Naive thymus-derived CD4-positive, alpha-beta T cell (primary cell): ENCODE measurements at places on chromosomes 4 and X.

DNA sequence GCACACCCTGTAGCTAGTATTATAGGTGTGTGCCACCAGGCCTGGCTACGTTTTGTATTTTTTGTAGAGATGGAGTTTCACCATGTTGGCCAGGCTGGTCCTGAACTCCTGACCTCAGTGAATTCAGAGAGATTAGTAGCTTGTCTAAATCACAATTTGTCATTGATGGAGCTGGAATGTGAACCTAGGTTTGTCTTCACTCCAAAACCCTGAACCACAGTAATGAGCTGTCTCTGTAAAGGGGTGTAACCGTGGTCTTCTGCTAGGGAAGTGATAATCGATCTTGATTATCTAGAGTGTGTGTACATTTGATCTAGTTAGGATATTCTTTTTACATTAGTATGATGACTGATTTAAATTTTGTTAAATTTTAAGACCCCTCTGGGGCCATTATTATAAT, 8.3 kb downstream of the ARHGAP10 start:
- DNase-seq = no peak

DNA sequence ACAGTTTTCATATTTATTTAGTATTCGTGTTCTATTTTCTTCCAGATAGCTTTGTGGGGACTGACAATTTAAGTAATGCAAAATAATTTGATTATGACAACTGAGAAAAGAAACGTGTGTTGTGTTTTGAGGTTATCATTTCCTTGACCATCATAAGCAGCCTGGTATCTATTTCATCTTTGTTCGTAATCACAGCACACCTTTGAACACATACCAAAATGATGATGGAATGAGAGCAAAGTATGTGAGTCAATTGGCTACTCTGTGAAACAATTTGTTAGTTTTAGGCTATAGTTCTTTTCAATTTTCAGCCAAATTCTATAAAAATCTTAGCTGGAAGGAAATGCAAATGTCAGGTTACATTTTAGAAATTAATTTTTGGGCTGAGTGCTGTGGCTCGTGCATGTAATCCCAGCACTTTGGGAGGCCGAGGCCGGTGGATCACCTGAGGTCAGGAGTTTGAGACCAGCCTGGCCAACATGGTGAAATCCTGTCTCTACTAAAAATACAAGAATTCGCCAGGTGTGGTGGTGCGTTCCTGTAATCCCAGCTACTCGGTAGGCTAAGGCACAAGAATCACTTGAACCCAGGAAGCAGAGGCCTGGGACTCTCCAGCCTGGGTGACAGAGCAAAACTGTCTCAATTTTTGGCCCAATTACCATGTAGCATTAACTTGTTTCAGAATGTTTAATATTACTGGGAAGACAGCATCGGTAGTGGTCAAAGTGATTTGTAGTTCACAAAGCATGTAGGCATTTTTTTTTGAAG, 1.1 kb upstream of the DUSP21 start:
- no peak for DNase-seq

DNA sequence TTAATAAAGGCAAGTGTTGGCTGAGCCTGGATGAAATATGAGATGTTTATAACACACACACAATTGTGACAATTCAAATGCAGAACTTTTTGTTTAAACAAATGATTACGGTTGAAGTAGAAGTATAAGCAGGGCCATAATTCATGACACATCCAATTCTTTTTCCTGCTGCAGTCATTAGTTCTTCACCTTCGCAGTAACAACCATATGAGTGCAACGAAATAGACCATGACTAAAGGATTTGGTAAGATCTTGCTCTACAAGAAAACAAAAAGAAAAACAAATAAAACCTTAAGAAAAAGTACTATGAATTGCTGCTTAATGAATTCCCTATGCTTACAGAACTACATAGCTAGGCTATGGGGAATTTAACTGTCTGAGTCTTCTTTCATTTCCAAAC, 13.9 kb upstream of the BMPR1B start:
- DNase-seq = no peak

DNA sequence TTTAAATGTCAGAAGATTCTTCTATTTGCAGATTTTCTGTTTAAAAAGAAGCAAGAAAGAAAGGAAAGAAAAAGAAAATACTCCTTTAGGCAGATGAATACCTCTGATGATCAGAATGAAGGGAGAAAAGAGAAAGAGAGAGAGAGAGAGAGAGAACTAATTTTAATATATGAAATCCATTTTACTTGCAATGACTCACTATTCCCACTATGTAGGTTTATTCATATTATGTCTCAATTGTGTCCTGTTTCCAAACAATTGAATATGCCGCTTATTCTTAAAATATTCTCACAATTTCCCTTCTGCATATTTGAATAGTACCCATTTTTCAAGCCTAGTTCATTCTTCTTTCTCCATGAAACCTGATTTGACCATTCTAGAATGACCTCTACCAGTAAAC, 11.7 kb downstream of the MEPE start:
- no peak for DNase-seq

DNA sequence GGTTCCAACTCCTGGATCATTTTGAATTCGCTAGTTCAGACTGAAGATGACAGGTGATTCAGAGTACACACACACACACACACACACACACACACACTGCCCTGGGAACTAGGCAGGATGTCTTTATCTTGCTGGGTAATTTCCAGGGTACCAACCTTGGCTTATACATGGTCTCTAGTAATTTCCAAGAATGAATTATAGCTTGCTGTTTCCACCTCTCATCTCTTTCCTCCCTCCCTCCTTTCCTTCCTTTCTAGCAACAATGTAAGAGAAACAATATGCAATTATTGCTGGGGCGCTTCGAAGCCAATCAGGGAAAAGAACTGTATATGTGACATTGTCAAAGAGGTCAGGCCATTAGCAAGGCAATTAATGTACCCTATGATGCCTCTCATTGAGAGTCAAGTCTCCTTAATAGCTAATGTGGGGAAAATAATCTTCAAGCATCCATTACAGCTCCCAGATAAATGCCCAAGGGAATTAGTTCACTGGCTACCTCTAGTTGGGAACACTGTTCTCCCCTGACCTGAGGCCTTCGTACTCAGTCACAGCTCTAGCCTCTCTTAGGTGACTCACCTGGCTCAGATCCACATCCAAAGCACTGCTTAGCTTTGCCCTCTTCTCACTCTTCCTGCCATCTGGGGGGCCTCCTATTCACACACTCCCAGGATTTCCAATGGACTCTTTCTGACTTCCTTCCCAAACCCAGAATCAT, 311.5 kb downstream of the PPP1R2C start:
- DNase-seq = no peak

DNA sequence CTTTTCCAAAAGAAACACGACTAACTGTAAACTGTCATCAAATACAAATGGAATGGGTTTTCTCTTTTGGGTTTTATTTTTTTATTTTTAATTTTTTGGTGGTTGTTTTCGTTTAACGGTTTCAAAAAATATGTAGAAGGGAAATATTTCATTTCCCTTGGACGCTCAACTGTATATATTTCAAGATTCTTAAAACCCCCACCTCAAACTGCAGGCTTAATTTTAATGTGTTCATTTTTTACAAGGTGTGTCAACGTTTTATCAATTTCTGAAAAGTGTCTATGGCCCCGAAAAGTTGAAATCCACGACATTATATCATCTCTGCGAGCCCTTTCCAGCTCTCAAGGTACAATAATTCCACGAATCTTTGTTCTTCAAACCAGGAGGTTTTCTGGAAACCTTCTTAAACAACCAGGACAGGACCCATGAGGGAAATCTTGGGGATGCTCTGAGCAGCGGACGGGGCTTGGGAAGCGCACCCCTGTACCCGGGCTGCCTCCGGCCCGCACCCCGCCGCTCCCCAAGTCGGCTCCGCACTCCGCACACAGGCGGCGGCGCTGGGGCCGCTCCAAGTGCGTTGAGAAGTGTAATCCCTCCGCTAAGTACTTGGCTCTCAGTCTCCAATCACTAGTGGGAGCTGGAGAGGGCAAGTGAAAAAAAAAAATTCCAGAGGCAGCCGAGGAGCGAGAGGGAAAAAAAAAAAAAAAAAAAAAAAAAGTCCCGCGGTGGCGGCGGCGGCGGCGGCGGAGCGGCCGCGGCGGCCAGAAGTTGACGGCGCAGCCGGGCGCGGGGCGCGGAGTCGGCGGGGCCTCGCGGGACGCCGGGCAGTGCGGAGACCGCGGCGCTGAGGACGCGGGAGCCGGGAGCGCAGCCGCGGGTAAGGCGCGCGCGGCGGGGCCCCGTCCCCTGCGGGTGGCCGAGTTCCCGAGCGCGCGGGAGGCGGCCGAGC, at the start of gene BMPR1B:
Gene BMPR1B (plus strand): TSS at position 764 of the 949 bp plus-strand sequence. CDS start 346,470 bp downstream, outside the sequence.
- DNase-seq = no peak

DNA sequence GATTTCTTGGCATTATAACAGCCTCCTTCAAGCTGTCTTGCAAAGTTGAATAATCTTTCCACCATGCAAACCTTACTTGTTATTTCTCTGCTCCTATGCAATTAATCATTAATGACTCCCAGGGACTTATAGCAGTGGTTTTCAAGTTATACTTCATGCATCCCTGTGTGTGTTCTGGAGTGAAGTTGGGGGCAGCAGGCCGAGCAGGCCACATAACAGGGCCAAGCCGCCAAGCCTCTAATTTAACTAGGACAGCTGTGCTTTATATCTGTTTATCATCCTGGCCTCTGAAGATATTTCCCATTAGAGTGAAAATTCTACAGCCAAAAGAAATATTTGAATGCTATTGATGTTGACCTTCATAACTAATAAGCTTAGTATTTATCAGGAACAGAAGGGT, 133.5 kb upstream of the PAK3 start:
- no peak for DNase-seq

- no peak for DNase-seq
Observed at GRCh38 chr4:139077567-139078355, 62.2 kb downstream of the NOCT start.

DNA sequence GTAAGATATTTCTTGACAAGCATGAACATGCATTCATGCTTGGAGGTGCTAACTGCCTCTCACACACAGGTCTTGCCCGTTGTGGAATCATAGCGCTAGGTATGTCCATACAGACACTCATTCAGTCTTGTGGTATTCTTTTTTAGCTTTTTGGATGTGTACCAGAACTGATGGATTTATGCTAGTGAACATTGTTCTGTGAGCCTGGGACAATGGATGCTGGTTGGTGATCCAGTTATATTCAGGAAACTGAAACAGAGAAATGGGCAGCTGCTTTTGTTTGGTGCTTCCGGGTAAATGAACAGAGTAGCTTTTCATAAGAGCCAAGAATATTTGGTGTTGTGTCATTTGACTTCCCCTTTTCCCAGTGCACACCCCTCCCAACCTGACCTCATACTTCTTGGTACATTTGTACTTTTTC, 78.9 kb upstream of the SLC4A4 start:
- DNase-seq = no peak

DNA sequence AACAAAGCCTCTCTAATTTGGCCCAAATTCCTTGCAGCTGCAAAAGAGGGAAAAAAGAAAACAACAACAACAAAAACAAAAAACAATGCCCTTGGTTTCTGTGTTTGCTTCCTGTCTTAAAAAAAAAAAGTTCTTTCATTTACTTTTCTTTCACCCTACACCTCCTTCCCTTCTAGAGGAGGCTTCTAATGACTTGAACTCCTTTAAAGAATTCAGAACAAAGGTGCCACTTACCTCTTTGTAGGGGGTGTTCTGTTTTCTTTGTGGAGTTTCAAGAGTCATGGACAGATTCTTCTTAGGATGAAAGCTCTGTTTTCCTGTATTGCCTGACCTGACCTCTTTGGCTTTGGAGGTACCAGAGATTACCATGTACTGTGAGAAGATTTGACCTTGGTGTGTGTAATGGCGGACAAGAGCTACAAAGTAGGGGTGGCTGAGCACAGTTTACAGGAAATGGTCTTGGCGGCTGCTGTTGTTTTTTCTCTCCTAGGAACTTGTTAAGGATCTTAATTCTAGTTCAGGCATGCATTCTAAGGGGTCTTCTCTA, 72.4 kb upstream of the S100G start:
- DNase-seq = no peak

GRCh38 chrX:20382518-20383297, 116.0 kb upstream of the RPS6KA3 start:
- DNase-seq = no peak

GRCh38 chrX:47501226-47502074, 18.4 kb upstream of the ZNF41 start:
- DNase-seq = no peak

DNA sequence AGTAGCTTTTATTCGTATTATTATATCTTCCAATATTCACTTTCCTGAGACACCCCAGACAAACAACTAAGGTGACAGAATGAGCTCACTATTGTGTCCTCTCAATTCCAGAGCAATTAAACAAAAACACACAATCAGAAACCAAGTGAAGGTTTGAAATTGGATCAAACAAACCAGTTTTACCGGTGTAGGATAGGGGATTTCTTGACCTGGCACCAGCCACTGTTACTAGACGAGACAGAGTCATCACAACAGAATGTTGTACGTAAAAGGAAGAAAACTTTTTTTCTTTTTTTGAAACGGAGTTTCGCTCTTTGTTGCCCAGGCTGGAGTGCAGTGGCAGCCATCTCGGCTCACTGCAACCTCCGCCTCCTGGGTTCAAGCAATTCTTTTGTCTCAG, 43.7 kb downstream of the LDOC1 start:
- no peak for DNase-seq

GRCh38 chrX:110210417-110211139, 107.3 kb downstream of the AMMECR1 start:
- DNase-seq = no peak

GRCh38 chr4:10706236-10706635, 21.7 kb upstream of the CLNK start:
- DNase-seq = no peak

GRCh38 chr4:145496292-145496691, 14.6 kb downstream of the SMAD1 start:
- DNase-seq = no peak

- no peak for DNase-seq
Observed at GRCh38 chrX:132877954-132878536, 80.4 kb downstream of the HS6ST2 start.

DNA sequence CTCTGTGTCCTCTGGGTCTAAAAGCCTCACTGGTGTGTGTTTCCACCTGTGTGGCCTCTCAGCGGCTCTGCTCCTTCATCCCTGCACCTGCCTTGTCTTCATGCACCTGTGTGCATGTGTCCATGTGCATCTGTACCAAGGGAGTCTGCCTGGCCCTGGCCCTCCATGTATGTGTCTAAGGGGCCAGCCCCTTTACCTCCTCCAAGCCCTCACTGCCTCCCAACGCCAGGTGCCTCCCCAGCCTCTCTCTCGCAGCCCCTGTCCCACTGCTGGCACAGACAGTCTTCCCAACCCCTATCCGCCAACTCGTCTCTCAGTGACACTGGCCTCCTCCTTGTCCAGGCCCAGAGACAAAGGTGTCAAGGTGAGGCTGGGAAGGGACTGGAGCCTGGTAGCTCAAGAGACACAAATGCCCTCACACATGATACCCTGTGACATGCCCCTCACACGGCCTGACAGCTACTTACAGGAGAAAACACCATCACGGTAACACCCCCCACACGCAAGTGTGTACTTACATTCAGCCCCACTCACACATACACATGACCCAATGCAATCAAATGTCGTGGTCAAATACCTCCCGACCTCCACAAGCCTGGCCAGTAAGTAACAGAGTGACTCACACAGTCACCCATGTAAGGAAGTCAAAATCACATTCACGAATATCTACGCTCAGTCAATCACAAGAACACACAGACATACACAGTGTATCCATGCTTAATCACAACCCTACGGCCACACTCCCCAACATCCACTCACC, 11.4 kb downstream of the L1CAM start:
- DNase-seq = no peak

- DNase-seq = no peak
Observed at GRCh38 chr4:2353222-2354107, 65.0 kb downstream of the ZFYVE28 start.

GRCh38 chrX:68634649-68635227, 12.7 kb upstream of the STARD8 start:
- no peak for DNase-seq

GRCh38 chrX:71814123-71814912, 51.2 kb downstream of the CXorf49B start:
- DNase-seq = no peak
